NCI-H69 (cell line): ENCODE measurements at places on chromosomes 3 and 15.

DNA sequence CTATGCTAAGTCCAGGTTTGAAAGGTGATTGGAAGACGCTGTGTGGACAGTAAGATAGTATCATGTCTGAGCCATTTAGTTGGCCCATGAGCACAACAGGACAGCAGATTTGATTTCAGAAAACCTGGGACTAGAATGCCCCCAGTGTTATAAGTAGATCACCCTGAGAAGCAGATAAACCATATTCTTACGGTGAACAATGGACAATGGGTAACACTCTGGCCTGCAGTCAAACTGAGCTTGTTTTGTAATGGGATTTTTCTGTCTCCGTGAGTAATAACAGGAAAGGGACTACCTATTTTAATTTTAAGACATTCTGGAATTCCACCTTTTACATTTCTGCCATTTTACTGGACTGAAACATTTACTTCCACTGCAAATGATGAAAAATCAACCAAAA is 71.5 kb downstream of the LDHAL6B start:
- no peak for DNase-seq

- no peak for DNase-seq
Observed at GRCh38 chr3:22318325-22318724, 567.3 kb upstream of the ZNF385D start.

DNA sequence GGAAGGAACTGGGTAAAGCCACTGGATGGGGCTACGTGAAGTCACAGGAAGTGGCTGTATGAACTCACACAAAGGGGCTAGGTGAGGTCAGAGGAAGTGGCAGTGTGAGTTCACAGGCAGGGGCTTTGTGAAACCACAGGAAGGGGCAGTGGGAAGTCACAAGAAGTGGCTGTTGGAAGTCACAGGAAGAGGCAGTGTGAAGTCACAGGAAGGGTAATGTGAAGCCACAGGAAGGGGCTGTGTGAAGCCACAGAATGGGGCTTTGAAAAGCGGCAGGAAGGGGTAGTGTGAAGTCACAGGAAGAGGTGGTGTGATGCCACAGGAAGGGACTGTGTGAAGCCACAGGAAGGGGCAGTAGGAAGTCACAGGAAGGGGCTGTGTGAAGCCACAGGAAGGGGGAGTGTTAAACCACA is 34.6 kb downstream of the GASK1A start:
- DNase-seq: no peak

DNA sequence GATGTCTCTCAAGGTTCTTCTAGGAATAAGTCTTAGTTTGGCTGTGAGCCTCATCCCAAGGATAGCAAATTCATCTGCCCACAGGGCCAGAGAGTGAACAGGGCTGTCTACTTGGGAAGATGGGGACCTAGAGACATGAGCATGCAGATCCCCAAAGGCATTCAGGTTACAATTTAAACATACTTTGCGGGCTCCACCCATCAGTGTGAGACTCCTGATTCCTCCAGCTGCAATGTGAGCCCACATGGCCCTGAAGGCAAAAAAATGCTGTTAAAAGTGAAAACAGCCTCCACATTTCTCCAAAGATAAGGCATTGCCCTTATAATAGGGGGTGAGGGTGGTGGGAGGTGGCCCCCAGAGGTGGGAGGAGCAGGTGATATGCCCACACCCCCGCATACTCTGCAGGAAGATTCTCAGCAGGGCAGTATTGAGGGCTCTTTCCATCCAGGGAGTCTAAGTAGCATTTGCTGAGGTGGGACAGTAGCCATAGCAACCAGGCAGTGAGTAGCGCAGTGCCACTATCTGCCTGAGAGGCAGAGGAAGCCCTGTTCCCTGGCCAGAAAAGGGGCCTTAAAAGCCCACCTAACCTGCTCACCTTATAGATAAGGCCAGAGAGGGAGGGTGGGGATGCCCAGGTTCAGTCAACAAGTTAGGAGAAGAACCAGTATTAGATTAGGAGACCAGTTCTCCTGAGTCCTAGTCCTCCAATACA is 31.2 kb downstream of the TGM4 start:
- DNase-seq: peak; percentile 22

- DNase-seq: no peak
Observed at GRCh38 chr15:39767921-39768320, 14.7 kb downstream of the FSIP1 start.

GRCh38 chr3:16444344-16444743 is 69.2 kb downstream of the RFTN1 start:
- DNase-seq: no peak

DNA sequence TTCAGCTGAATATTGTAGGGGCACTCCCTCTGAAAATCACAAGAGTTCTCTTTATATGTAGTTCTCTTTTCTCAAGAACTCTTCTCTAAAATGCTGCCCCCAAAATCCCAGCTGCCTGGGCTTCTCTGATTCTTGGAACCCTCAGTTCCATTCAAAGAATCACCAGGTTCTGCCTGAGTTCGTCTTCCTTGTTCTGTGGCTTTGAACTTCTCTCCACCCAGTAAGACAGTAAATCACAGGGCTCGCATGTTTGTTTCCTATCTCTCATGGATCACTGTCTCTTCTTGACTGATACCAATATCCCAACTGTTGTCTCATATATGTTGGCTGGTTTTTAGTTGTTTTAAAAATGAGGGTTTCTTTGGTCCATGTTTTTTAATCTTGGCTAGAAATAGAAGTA is 359.5 kb upstream of the CBLB start:
- no peak for DNase-seq

DNA sequence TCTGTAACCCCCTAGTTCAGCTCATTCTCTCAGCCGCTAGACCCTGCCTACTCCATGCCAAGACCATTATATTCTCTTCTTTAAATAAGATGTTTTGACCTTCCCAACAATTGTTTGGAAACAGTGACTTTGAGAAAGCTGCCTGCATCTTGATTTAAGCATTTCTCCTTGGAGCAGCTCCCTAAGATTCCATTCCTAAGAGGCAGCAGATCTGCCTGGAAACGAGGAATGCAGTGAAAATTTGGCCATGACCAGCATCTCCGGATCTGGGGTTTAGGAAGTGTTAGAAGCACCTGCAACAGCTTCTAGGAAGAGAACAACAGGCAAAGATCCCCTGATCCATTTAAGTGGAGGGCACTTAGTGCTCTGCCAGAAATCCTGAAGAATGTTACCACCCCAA is 235.7 kb downstream of the NTRK3 start:
- no peak for DNase-seq

DNA sequence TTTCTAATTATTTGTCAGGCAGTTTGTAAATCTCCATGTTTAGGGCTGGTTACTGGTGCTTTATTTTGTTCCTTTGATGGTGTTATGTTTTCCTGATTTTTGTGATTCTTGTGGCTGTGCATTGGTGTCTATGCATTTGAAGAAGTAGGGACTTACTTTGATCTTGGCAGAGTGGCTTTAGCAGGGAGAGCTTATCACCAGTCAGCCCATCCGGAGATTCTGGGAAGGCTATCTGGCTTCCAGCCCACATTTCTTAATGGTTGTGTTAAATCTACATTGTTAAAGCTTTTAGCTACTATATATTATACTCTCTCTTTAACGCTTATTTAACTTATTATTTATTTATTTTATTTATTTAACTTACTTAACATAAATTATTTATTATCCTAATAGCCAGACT is 35.1 kb downstream of the FBXL2 start:
- DNase-seq: no peak

DNA sequence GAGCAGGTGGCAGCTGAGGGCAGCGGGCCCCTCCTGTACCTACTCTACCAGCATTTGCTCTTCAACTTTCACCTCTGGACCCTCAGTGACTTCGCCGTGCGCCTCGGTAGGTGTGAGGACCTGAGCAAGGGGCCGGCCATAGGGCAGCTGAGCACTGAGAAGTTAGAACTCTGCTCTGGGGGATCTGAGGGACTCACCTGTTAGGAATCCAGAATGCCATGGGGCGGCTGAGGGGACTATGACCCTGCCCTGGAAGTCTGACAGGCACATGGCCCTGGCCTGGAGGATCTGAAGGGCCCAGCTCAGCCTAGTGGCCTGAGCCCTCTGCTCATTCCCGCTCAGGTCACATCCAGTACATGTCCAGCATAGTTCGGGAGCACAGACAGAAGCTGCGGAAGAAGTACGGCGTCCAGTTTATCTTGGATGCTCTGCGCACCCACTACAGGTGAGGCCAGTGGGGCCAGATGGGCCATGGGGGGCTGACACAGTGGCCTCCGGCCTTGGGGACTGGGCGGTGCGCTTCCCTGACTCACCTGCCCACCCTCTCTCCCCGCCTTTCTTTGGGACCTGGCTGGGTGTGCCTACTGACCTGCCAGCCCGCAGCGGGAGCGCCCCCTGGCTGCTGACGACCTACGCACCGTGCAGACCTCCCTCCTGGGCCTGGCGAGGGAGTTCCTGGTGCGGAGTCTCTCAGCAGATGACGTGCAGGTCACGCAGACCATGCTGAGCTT is 18.8 kb downstream of the NBEAL2 start:
- DNase-seq: peak; percentile 25

- no peak for DNase-seq
Observed at GRCh38 chr3:50375258-50375931, 16.1 kb upstream of the TMEM115 start.

DNA sequence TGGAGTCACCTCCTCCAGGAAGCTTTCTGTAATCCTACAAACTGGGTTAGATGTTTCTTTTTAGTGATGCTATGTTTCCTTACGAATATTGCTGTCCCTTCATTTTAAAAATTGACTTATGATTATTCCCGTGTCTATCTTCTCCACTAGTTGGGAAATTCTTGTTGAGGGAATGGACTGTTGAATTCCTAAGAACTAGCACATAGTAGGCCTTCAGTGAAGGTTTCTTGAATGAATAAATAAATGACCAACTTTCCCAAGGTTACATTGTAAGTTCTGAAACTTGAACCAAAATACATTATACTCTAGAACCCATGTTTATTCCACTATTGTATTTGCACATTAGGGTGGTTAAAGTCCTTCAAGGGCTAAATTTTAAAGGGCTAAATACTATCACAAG is 812 bp upstream of the IL20RB start:
- no peak for DNase-seq

GRCh38 chr15:64571857-64572291 is 111.5 kb downstream of the ZNF609 start:
- no peak for DNase-seq

DNA sequence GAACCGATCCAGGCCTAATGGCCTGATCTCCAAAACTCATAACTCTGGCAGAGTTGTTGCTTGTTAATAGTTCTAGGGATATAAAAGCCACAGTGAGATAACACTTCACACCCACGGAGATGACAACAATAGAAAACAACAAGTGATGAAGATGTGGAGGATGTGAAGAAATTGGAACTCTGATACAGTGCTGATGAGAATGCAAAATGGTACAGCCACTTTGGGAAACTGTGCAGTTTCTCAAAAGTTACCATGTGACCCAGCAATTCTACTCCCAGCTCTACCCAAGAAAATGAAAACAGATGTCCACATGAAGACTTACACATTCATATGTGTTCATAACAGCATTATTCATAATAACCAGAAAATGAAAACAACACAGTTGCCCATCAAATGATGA is 3.8 kb downstream of the CMTM7 start:
- DNase-seq: no peak

GRCh38 chr3:151819910-151820309 is 6.0 kb downstream of the AADAC start:
- DNase-seq: no peak

DNA sequence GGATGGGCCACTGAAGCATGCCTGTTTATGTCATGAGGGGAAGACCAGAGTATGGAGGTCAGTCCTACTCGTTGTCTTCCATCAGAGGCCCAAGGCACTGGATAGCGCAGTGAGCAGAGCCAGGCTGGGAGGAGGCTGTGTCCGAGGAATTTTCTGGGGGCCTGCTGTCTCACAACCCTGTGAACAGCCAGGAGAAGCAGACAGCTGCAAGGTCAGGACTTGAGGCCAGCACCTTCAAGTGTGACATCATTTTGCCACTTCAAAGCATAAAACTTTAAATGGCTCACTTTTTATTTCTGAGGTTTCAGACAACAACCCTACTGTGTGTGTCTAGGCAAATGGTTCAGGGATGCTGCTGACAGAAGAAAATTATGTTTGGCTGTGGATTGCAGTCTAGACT is 47.2 kb downstream of the TMED3 start:
- DNase-seq: no peak

- DNase-seq: no peak
Observed at GRCh38 chr15:33315044-33315443, 4.3 kb downstream of the RYR3 start.

- peak; percentile 96 for DNase-seq
Observed at GRCh38 chr3:60743631-60744164, 507.6 kb downstream of the FHIT start.

- no peak for DNase-seq
Observed at GRCh38 chr3:188627652-188628051, 473.7 kb downstream of the LPP start.

DNA sequence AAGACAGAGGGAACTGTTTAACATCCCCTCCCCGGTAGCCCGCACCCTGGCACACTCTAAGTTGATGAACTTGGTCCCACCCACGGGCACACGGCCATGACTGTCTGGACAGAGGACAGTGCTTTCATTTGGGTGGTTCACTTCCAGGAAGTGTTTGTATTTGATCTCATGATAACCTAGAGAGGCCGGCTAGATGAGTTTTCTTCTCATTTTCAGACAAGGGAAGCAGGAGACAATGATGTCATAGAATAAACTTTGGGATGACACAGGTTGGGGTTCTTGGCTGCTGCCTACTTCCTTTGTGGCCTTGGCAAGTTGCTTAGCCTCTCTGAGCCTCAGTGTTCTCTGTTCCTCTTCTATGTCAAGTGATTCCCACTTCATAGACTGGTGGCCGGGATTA is 16.1 kb upstream of the LYSMD4 start:
- DNase-seq: no peak

DNA sequence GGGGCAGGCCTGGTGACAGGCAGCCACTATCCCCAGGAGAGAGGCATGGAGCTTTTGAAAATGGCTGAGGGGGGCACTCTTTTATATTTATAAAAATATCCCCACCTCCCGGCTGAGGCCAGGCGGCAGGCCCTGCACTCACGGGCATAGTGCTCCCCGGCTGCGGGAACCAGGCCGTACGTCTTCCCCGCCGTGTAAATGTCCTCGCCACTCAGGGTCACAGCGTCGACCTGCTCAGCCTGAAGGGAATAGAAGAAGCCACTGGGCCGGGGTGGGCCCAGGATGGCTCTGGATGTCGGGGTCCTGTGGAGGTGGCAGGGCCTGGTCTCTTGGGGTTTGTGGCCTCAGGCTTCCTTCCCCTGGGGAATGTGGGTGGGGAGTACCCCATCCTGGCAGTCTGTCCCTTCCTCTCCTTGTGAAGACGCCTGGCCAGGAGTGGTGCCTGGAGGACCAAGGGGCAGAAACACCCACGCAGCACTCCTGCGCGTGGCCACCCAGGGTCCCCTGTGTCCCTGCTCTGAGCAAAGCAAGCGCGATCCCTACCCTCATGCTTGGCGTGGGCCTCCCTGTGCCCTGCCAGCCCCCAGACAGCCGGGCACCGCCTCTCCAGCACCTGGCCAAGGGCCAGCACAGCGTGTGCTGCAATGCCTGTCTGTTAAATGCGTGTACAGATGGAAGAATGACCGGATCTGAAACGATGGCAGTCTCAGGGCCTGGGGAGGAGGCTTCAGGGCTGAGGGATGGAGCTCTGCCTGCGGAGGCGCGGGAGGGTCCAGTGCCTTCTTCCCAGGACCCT is 18.9 kb downstream of the MELTF start:
- DNase-seq: peak; percentile 72

- peak; percentile 98 for DNase-seq
Observed at GRCh38 chr3:184371570-184372018, 6.4 kb downstream of the THPO start.

- no peak for DNase-seq
Observed at GRCh38 chr15:76336254-76337058, at the start of gene ISL2. Gene ISL2 (plus strand): TSS chr15:76336773. CDS start chr15:76336884, 111 bp downstream.
